D341Med (cell line): ENCODE measurements at places on chromosomes 13 and 19.

- DNase-seq = no peak
Measured at GRCh38 chr13:40330950-40331349, 335.5 kb downstream of the FOXO1 start.

DNA sequence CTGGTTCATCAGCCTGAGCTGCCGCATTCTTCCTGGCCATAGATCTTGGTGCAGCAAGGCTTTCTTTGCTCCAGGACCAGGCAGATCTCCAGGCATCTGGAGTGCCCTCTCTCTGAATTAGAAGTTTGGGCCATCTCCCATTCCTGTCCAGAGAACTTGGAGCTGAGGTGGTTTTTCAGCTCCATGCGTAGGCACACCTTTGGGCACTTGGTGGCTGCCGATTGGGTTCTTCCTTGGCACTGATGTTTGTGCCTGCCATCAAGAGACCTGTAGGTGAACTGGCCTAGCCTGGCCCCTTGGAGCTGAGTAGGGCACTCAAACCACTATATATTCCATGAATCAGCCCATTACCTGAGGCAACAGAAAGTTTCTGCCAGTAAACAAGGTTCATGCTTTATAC, 206.0 kb upstream of the PCDH17 start:
- DNase-seq = no peak

DNA sequence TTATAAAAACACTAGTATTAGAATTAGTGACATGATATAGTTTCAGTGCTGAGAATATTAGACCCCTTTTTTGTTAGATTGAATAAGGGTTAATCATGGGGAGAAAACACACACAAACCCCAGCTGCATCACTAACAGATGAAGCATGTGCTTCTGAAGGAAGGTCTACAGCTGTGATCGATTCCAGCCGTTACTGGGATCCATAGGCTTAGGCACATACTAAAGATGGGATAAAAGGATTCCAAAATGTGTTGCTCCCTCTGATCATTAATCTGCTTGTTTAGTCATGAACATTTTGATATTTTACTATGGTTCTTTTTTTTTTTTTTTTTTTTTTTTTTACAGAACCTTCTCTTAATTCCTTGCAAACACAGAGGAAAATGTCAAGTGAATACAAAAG, 1591.3 kb downstream of the EFNB2 start:
- DNase-seq = no peak

GRCh38 chr13:100382785-100383184, 205.8 kb downstream of the GGACT start:
- DNase-seq = no peak

DNA sequence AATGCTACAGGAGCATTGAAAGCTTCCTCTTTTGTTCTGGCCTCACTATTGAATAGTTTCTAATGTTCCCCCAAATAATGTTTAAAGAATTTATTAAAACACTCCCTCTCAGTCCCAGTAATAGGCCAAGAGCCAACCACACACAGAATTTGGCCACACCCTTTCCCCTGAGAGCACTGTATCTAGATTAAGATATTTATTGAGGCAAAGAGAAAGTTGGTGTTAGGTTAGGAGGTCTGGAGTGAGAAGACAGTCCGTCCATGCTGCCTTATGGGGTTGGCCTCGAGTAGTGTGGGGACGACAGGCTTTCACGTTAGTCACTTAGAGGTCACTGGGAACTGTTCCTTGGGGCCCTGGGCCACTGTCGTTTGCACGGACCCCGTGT, 122.9 kb upstream of the RNF113B start:
- DNase-seq = no peak

GRCh38 chr13:34034411-34034810, 216.5 kb downstream of the RFC3 start:
- no peak for DNase-seq

DNA sequence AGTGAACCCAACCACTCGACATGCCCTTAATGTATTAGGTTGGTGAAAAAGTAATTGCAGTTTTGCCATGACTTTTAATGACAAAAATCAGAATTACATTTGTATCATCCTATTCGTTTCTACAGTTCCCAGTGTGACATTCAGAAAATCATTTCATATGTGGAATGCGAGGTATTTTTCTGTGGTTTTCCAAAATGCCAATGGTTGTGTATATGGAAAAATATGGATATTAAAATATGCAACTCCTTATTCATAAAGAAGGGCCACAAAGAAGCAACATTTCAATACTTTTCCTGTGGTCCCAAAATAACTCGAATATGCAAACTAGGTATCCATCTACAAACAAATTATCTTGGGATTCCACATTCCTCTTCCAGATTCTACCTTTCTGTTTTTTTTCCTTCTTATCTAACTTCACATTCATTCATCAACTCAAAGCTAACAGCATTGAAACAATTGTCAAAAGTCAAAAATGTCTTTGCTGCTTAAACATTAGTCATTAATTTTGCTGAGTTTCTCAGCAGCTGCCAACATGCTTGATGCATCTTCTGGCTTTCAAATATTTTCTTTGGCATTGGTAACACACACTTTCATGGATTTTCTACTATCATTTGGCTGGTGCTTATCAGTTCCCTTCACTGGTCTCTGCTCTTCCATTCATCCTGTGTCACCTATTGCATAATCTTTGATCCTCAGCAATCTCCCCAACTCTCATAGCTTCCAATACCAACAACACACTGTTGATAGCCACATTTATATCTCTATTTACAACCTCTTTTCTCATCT, 1445.4 kb downstream of the EFNB2 start:
- no peak for DNase-seq

DNA sequence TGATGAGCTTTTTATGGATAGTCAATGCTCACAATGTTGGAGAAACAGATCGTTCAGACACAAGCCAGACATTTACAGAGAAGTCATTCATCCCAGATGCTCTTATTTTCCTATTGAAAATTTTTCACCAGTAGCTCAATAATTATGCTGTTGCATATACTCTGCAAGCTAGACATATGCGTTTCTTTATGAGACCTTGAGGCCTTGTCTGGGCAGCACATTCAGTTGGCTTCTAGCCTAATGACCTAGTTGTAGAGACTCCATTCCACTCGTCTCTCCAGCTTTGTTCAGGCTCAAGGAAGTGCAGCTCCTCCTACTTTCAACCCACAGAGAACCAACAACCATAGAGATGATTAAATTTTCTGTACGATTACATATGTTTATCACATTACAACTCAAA, 237.7 kb downstream of the MZT1 start:
- no peak for DNase-seq

DNA sequence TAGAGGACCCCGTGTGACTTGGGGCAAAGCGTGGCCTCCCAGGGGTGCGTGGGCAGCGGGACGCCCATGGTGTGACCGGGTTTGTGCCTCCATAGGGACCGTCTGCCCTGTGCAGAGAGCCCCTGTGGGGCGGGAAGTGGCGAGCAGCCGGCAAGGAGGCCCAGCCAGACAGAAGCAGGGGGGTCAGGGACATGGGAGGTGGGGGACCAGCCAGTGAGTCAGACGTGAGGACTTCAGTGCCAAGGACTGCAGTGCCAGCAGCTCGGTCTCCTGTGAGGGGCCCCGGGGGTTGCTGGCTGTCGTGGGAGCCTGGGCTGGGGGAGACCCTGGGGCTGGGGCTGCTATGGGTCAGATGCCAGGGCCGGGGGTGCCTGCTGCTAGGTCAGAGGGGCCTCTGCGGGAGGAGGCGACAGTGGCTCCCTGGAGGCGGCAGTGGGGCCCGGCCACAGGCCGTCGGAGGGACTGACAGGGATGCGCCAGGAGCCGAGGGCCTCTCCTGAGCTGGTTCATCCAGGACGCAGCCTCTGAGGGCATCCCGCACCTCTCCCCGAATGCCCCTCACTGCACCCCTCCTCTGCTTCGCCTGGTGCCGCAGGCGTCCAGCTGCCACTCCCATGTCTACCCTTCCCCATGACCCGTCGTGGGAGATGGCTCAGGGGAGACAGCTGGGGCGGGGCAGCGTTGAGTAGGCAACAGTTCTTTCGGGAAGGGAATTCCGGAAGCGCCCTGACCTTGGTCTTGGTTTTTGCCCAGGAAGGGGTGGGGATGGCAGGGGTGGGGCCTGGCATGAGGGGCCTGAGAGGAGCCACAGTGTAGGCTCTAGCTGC, 80.0 kb downstream of the KDM4B start:
- no peak for DNase-seq

- DNase-seq = no peak
Measured at GRCh38 chr13:72430923-72431322, 296.5 kb downstream of the MZT1 start.

- DNase-seq = no peak
Measured at GRCh38 chr13:82850644-82851043, 1031.6 kb downstream of the SLITRK1 start.

DNA sequence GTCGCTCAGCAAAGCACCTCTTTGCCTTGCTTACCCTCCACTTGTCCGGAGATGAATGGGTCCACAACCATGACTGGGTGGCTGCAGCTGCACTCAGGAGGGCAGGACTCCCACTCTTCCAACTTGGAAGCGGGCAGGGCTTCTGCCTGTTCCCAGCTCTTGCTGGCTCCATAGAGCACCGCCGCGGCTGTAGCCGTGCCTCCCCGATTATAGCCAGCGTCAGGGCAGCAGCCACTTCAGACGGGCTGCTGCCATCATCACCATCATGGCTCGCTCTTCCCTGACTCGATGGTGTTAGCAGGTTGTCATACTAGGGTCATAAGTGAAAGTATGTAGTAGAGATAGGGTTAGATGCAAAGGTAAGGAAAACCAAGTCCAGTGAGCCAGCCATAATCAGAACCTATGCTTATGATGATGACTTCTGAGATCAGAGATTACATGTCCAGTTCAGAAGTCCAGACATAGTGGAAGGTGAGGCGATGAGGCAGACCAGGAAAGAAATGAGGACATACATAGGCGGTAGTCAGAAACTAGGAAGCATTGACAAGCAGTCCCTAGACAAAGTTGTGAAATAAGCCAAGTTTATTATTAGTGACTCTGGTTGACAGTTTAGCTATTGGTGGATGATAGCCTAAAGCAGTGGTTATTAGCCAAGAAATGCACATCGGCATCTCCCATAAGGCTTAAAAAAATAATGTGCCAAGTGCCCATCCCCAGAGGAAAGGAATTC, 4.4 kb upstream of the INTS6 start:
- DNase-seq = no peak

GRCh38 chr13:104571161-104571892, 1505.1 kb upstream of the SLC10A2 start:
- DNase-seq = peak; percentile 65

DNA sequence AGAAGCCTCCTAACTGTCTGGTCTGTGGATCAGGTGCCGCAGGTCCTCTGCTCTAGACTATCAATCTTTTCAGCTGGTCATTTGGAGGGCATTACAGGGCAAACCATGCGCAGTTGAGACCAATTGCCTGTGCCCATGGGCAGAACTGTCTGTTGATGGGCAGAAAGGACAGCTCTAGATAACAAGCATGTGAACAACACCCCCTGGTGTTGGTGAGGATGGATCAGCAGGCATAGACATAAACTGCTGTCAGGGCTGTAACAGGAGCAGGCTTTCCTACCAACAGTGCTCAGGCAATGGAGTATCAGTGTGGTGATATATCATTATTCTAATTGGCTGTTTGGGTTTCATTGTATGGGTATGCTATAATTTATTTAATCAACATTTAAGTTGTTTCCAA, 104.7 kb upstream of the KL start:
- DNase-seq = peak; percentile 75

DNA sequence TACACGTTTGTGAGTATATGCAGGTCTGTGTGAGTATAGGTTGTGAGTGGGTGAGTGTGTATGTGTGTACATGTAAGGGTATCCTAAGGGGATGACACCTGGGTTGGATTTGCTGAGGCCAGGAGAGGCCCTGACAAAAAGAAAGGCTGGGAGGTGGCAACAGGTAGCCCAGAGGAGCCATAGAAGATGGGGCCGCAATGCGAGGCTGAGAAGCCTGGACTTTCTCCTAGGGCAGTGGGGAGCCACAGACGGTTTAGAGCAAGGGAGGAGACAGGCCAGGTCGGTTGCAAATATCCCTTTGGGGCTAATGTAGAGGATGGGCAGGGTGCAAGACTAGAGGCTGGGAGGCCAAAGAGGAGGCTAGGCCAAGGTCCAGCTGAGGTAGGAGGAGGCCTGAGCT, 54.3 kb downstream of the CELF5 start:
- no peak for DNase-seq

GRCh38 chr19:13234518-13234917, 84.3 kb downstream of the IER2 start:
- DNase-seq = peak; percentile 71

GRCh38 chr19:4365341-4365740, 22.0 kb downstream of the MPND start:
- no peak for DNase-seq

GRCh38 chr13:94464771-94465170, 14.7 kb downstream of the DCT start:
- no peak for DNase-seq

DNA sequence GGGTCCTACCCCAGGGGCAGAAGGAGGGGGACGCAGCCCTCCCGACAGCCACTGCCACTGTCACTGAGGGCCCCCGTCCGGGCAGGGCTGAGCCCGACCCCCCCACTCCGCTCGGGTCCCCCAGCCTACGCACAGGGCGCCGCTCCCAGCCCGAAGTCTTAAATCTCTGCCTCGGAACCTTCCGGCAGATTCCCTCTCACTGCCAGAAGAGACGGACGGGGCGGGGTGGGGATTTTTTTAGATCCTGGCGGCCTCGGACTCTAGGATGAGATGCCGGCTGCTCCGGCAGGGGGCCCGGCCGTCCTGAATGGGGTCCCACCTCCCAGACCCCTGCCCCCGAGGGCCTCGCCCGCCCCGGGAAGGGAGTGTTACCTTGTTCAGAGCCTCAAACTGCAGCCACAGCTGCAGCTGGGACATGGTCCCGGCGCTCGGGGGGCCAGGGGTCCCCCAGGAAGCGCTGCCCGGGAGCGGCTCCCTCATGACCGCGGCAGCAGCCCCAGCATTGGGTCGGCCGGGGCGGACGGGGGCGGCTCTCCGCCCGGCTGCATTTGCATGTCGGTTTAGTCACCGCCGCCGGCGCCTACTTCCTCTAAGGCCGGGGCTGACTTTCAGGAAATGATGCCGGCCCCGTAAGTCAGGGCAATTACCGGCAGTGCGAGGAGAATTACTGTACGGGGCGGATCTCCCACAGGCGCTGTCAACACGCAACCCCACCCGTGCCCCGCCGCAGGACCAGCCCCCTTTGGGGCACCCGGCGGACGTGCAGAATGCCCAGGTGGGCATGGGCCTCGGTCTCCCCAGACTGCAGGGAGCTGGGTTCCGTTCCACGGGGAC, 28.1 kb downstream of the GPX4 start:
- DNase-seq = no peak

- DNase-seq = no peak
Measured at GRCh38 chr13:67803118-67803517, 573.0 kb upstream of the PCDH9 start.

GRCh38 chr13:93926425-93926824, 553.1 kb downstream of the DCT start:
- DNase-seq = no peak

DNA sequence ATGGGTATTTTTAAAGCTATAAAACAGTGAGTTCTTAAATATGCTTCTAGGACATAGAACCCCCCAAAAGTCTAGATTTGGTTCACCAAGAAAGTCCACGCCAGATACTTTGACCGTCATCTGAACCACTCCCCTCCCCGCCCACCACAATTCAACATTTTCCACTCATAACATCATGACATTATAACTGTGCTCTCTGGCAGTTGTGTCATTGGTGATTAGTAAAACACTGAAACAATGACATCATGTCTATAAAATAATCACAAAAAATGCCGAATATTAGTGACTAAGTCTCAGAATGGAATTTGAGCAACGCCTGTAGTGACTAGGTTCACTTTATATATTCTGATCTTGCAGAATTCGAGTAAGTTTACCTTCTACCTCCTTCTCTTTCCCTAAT, 732.3 kb downstream of the FGF9 start:
- DNase-seq = no peak
